ENCODE measurements at places on chromosomes 3 and 15.

GRCh38 chr15:100081454-100081853, 260.3 kb downstream of the ADAMTS17 start:
- DNase-seq, result no peak

GRCh38 chr3:106004826-106005225, 136.0 kb upstream of the CBLB start:
- no peak for DNase-seq

GRCh38 chr15:83378921-83379578, 68.1 kb upstream of the SH3GL3 start:
- DNase-seq, result no peak

DNA sequence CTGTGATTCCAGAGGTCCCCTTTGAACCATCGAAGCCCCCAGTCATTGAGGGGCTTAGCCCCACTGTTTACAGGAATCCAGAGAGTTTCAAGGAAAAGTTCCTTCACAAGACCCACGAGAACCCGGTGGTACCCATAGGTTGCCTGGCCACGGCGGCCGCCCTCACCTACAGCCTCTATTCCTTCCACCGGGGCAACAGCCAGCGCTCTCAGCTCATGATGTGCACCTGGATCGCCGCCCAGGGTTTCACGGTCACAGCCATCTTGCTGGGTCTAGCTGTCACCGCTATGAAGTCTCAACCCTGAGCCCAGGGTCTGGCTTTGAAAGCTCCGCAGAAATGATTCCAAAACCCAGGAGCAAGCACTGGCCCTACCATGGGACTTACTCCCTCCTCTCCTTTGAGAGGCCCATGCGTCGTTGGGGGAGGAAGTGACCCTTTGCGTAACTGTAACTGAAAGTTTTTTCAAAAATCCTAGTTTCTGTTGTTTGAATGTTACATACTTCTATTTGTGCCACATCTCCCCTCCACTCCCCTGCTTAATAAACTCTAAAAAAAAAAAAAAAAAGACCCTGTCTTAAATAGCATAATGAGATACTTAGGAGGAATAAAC, 85.1 kb upstream of the CSPG5 start:
- no peak for DNase-seq

- no peak for DNase-seq
Observed at GRCh38 chr3:145170121-145170520, 990.9 kb downstream of the PLOD2 start.

DNA sequence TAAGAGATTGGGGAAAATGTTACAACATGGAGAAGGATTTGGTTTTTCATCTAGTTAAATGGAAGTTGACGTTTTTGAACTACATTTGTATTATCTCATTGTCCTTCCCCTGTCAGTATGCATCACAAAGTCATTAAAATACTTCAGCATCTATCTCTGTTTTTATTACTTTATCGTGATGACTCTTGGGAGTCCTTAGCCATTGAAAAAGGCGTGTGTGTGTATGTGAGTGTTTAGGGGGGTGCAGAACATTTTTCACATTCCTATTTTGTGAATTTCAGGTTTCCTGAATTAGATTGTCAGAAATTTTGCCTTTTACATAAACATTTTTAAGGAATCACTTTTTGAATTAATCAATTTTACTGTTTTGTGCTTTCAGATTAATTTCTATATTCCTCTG, 360.6 kb upstream of the SGO1 start:
- DNase-seq, result no peak

Data from NCI-H1694 (cell line).